ENCODE measurements at places on chromosomes 16 and 17. TPM values are rescaled to one million over a fixed set of nuclear protein-coding genes. Genes with fewer than 3 reads are reported as not detected.
A peak's percentile ranks its signal among the peaks of the same experiment; 100 is the strongest.

DNA sequence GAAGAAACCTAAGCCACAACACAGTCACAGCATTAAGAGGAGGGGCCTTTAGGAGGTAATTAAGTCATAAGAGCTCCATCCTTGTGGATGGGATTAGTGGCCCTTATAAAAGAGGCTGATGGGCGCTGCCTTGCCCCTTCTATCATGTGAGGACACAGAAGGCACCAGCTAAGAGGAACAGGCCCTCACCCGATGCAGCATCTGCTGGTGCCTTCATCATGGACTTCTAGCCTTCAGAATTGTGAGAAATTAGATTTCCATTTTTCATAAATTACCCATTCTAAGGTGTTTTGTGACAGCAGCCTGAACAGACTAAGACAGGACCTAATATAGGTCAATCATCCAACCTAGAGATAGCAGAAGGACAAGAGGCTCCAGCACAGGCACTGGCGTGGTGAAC, 120.8 kb downstream of the CDYL2 start:
- DNase-seq, result no peak

- no peak for DNase-seq
Observed at GRCh38 chr17:65430209-65430833, 131.1 kb downstream of the AXIN2 start.

Gene AANAT
- total RNA-seq, result 0.83 TPM

DNA sequence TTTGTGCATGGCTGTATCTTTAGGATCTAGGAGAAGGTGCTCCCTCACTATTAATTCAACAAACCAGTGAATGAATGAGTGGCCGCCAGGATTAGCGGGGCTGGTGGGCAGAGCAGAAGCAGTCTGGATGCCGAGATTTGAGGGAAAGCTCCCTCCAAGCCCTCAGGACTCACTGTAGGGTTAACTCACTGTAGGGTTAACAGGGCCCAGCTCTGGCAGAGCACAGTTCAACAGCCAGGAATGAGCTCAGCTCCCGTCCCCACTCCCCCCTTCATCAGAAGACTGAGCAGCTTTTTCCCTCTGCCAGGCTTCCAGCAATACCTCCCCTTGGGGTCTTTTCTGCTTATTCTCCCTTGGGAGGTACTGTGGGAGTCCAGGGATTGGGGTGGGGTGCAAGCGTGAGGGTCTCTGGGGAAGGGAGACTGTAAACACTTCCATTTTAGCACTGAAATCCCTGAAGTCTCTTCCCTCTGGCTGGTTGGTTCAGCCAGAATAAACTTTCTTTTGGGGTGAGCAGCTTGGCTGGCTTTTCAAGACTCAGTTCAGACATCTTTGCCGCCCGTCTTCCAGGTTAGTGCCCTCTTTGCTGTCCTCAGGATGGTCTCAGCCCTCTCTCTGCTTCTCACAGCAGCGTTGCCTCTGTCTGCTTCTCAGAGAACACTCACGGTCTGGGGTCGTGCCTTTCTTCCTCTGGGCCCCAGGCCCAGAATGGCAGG, 53.7 kb upstream of the WSB1 start:
- DNase-seq, result no peak

GRCh38 chr17:61504697-61505096, 52.5 kb downstream of the TBX4 start:
- no peak for DNase-seq

DNA sequence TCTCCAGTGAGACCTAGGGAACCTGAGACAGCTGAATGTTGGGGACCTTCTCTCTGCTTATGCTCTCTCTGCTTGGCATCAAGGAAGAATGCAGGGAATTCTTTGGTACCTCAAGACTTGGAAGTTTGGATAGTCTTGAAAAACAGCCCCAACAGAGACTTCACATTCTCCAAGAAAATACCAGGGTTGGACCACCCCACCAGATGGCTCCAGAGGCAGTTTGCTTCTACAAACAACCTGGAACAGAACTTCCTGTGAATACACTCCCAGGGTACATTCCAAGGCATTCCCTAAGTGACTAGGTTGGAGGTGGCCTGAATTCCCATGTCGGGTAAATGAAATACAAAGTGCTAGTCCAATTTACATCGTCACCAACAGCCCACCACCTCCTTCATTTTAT, 314.4 kb downstream of the PMP22 start:
- no peak for DNase-seq

GRCh38 chr17:7916808-7917207, 719 bp upstream of the RNF227 start:
- no peak for DNase-seq

DNA sequence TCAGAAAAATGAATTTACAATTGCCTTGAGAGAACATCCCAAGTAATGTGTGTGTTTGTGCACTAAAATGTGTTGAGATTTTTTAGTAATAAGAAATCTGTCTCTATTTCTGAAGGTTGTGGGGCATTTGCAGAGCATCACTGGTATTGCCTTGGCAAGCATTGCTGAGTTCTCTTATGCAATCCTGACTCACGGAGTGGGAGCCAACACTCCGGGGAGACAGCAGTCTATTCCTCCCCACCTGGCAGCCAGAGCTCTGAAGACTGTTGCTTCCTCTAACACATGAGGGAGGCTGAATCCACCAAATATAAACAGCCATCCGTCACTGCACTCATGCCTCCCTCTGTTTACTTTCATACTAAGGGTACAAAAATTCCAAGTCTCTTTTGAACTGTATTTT, 10.6 kb downstream of the CNTD1 start:
- DNase-seq, result peak; percentile 74

- DNase-seq, result no peak
Observed at GRCh38 chr16:46638947-46639925, 18.1 kb upstream of the SHCBP1 start.

Gene SYNRG
- total RNA-seq, result 52.6 TPM

DNA sequence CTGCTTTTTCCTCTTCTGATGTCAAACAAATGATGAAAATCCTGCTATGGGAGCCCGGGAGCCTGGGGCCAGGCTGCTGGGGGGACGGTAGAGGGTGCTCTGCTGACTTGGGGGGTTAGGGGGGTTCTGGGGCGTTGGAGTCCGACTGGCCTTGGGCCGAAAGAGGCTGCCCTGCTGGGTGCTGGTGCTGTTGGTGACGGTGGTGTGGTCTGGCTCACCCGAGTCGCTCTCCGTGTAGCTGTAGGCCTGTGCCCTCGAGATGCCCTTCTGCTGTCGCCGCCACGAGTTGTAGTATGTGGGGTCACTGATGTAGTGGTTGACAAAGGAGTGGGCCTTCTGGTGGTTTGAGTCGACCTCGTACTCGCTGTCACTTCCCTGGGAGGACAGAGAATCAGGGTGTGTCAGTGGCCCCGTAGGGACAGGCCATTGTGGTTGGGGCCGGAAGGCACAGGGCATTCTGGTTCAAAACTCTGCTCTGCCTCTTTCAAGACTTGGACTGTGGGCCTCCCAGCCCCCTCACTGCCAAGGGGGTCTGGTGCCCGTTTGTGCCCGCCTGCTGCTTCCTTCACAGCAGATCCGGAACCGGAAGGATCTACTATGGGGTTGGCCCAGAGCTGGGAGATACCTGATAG, 26.9 kb upstream of the CDC42EP4 start:
- no peak for DNase-seq

DNA sequence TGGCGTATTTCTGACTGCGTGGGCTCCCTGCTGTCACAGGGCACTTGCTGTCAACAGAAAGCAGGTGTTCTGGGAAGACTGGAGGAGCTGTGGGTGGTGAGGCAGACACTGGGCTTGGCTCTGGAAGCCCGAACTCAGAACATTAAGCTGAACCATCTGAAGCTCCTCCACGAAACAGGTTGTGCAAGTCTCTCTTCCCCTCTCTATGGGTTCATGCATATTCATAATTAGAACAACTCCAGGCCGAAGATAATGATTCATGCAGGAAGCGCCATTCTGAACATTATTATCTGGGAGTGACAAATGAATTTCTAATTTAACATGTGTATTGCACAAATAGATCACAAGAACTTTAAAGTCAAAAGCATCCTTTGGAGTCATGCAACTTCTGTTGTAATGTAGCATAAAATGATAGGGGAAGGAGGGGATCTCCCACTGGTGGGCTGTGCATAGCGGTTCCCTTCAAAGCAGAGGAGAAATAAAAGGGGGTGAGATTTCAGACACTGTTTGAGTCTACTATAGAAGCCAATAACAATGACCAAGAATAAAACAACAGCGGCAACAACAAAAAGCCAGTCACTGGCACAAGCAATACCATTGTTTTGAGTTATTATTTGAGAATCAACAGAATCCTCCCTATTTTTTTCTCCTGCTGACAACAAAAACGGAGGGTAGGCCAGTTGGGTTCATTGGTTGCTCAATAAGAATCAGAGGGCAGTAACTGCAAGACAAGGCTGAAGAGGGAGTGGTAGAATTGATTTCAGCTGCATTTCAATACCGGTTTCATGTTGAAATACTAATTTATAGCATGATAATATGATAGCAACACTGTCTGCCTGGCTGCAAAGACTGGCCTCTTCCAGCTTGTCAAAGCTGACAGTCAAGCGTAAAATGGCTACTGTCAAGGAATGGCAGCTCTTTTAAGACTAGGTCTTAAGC, 407.3 kb downstream of the XYLT1 start:
- no peak for DNase-seq

Gene TNFRSF12A
- 1.6 TPM for total RNA-seq

- no peak for DNase-seq
Observed at GRCh38 chr17:82018152-82018988, 4.3 kb downstream of the CENPX start.

DNA sequence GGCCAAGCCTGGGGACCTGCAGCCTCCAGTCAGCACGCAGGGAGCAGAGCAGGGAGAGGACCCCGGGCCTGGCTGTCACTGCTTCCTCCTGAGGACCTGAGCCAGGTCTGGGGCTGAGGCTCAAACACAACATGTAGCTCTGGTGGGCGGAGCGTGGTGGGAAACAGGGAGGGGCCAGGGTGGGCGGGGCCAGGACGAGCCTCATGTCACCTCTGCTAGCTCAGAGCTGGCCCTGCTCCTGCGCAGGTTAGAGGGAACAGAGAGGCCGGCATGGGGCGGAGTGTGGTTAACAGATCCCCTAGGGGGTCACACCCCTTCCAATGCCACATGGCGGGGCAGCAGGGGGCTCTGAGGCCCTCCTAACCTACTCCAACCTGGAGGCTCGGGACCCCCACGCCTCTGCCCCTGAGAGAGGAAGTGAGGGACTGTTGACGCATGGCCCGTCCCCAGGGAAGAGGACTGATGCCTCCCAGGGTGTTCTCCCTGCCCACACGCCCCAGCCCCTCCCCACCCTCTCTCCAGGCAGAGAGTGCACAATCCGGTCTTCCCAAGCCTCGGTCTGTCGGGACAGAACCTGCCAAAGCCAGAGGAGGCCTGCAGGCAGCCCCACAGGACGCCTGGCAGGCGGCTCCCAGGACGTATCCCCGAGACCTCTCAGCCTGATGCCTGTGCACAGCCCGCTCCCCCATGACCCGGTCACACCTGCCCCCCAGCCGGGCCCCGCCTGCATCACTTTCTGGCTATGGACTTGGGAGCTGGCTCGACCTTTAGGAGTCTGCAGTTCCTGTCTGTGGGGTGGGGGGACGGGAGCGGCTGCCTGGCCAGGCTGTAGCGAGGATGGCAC, 15.2 kb downstream of the PIEZO1 start:
- DNase-seq, result no peak

Gene ZNF423
- 21.4 TPM for total RNA-seq

DNA sequence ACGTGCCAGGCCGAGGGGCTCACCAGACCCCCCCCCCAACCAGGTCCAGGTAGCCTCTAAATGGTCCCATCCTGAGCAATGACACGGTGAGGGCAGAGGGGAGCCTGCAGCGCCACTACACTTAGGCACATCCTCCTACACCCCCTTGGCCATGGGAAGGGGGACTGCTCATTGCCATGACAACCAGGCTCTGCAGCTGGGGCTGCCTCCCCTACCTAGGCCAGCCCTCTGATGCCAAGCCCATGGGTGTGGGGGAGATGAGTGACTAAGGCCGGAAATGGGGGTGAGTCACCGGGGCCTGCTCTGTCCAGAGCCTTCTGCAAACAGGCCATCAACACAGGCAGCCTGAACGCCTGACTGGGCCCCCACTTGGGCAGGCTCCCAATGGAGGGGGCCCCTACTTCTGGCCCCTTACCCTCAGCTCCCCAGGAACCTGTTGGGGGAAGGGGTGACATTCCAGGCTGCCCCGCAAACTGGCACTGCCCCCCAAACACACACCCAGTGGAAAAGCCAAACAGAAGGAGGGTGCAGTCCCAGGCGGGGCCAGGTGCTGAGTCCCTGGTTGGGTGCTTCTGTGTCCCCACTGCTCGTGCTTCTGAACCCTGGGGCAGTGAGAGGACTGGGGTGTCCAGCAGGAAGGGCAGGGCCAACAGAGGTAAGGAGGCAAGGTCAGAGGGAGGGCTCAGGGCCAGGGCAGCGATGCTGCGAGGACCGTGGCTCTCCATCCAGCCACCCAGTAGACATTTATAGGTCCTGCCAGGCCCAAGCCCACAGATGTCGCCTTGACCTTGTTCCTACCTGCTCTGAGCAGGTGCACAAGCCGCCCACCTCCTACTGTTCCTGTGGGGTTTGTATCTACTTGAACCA, 8.2 kb downstream of the PLCD3 start:
- DNase-seq, result no peak

Gene SLFN13
- total RNA-seq, result 3.8 TPM

- no peak for DNase-seq
Observed at GRCh38 chr17:21078016-21078780, 35.4 kb upstream of the USP22 start.

- DNase-seq, result peak; percentile 39
Observed at GRCh38 chr17:17508646-17509591, 12.7 kb upstream of the RASD1 start.

Gene AATK
- 214 TPM for total RNA-seq

Gene MYH2
- not detected for total RNA-seq

Gene KRT17
- total RNA-seq, result 19.6 TPM

- DNase-seq, result no peak
Observed at GRCh38 chr17:68352041-68352440, 60.7 kb downstream of the ARSG start.

- DNase-seq, result no peak
Observed at GRCh38 chr16:4746991-4747574, 12.7 kb downstream of the DNAAF8 start.

DNA sequence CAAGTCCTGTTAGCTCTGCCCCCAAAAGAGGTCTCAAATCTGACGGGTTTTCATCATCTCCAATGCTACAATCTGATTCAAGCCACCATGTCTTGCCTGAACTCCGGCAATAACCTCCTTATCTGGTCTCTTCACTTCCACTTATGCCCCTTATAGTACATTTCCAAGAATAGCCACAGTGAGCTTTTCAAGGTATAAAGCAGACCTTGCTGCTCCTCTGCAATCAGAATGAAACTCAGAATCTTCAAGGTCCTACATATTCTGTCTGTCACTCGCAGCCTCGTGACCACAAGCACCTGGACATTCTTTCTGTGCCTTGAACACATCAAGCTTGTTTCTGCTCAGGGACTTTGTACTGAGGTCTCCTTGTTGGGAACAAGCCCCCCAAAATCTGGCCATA, 84.7 kb downstream of the YPEL2 start:
- DNase-seq, result no peak

DNA sequence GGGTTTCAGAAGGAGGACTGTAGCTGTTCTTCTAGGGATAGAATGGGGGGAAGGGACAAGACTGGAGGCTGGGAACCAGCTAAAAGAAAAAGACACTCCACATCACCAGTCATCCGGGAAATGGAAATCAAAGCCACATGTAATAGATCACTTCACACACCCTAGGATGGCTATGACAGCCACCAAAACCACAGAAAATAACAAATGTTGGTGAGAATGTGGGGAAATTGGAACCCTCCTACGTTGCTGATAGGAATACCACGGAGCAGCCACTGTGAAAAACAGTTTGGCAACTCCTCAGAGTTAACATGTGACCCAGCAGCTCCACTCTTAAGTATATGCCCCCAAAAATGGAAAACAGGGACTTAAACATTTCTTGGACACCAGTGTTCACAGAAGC, 2.3 kb downstream of the TLE7 start:
- no peak for DNase-seq

Gene GOSR2
- total RNA-seq, result 71.7 TPM

Gene KRT27
- total RNA-seq, result not detected

GRCh38 chr16:64586781-64587180, 535.1 kb downstream of the CDH11 start:
- no peak for DNase-seq

Measured in dorsolateral prefrontal cortex (tissue), 122 donors.